ENCODE measurements at places on chromosomes 7 and 10. TPM values are rescaled to one million over a fixed set of nuclear protein-coding genes. Genes with fewer than 3 reads are reported as not detected.

GRCh38 chr10:98168147-98168546 lies 33.7 kb downstream of the R3HCC1L start:
- H3K27ac ChIP-seq = no peak overlapping the region
- no peak overlapping the region for H3K4me3 ChIP-seq
- H3K4me1 ChIP-seq = no peaks in the 10 kb centered on the region
- H3K36me3 ChIP-seq = no peaks in the 10 kb centered on the region

NUPR2 gene
- 1.7 TPM for total RNA-seq

FAM25C gene
- not detected for total RNA-seq

- no peak overlapping the region for H3K4me3 ChIP-seq
- H3K36me3 ChIP-seq = no peaks in the 10 kb centered on the region
- no peak overlapping the region for H3K27ac ChIP-seq
- no peak for DNase-seq
Measured at GRCh38 chr10:84850826-84851225, 522.4 kb downstream of the CCSER2 start.

ATRNL1 gene
- 60.2 TPM for total RNA-seq

ALOX5 gene
- total RNA-seq = 9.3 TPM

PPP1R17 gene
- 1.2 TPM for total RNA-seq

DNA sequence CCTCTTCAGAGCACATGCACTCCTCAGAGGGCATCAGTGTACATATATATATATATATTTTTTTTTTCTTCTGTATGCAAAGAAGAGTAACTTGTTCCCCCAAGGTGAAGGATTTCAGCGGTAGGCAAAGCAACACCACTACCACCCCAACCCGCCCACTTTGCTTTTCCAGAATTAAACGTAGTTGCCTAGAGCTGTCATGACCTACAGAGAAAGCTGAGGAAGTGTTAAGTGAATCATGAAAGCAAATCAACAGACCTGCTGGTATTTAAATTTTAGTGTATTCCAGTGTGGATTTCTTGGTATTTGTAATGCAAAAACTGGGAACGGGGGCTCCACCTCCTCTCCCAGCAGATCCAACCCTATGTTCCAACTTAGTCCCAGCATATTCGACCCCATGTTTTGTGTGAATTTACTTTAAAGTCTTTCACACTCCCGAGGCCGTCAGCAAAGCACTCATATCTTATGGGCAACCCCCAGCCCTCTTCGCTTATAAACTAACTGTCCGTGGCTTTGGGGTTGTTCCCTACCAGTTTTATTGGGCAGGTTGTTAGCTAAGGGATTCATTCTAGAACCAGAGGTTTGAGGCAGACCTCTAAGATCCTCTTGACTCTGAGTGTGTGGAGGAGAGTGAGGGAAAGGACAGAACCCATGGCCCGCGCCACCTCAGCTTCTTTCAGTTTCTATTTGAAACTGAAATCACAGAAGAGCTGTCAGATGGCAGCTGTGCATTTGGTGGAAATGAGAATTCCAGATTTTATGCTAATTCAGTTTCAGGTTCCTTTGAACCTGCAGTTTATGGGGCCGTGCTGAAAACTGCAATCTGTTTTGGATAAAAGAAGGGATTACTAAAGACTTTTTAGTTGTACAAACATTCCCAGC lies 450.2 kb upstream of the GALNT17 start:
- H3K4me1 ChIP-seq = peaks cover 3% of the 10 kb centered on the region
- DNase-seq = no peak
- H3K4me3 ChIP-seq = no peak overlapping the region
- no peaks in the 10 kb centered on the region for H3K36me3 ChIP-seq
- no peak overlapping the region for H3K27ac ChIP-seq
- H3K27me3 ChIP-seq = no peaks in the 10 kb centered on the region

TAS2R3 gene
- total RNA-seq = 3.6 TPM

TEX47 gene
- not detected for total RNA-seq

DNA sequence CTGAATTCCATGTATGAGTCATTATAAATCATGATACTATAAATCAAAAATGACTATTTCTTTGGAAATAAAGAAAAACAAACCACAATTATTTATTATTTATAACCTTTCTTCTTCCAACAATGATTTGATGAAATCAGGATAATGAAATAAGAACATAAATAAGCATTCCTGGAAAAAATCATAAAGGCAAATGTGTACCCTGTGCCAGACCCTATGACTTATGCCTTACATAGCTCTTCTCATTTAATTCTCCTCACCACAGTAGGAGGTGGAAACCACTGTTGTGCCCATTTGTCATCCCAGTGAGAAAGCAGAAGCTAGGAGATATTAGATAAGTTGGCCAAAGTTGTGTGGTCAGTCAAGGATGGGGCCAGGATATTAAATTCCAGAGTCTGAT lies 255.1 kb downstream of the DOCK4 start:
- no peaks in the 10 kb centered on the region for H3K27me3 ChIP-seq
- peaks cover 4% of the 10 kb centered on the region for H3K4me1 ChIP-seq
- no peaks in the 10 kb centered on the region for H3K36me3 ChIP-seq
- H3K4me3 ChIP-seq = no peak overlapping the region
- no peak for DNase-seq

- H3K27me3 ChIP-seq = no peaks in the 10 kb centered on the region
- no peak overlapping the region for H3K4me3 ChIP-seq
- H3K36me3 ChIP-seq = no peaks in the 10 kb centered on the region
- H3K4me1 ChIP-seq = no peaks in the 10 kb centered on the region
Measured at GRCh38 chr10:51168086-51168815, 94.0 kb downstream of the PRKG1 start.

DNA sequence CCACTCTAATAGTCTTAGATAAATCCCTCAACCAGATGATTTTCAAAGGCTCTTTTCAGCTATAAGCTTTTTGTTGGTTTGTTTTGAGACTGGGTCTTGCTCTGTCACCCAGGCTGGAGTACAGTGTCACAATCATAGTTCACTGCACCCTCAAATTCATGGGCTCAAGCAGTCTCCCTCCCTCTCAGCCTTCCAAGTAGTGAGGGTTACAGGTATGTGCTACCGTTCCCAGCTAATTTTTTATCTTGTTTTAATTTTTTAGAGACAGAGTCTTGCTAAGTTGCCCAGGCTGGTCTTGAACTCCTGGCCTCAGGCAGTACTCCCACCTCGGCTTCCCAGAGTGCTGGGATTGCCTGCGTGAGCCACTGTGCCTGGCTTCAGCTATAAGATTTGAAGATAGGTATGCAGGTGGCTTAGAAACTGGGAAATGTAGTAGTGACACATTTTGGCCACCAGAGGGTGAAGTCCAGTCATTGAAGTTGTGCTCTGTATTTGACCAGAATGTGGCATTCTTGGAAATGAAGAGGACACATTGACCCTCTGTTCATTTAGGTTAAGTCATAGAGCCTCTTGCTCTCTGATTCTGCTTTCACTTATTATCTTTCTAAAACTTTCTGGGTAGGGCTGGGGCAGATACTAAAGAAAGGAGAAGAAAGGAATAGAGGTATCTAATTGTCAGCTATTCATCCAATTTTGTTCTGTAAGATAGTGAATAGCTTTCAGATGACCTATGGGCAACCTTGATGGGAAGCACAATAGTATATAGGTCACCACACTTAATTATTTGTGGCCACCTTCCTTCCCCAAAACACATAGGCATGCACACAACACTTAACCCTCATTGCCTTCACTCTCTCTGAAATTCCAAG lies 36.0 kb downstream of the R3HCC1L start:
- no peak overlapping the region for H3K4me3 ChIP-seq
- DNase-seq = no peak
- no peaks in the 10 kb centered on the region for H3K27me3 ChIP-seq
- H3K27ac ChIP-seq = no peak overlapping the region
- H3K36me3 ChIP-seq = no peaks in the 10 kb centered on the region
- no peaks in the 10 kb centered on the region for H3K4me1 ChIP-seq

- DNase-seq = no peak
- no peak overlapping the region for H3K27ac ChIP-seq
- H3K4me3 ChIP-seq = no peak overlapping the region
- peaks cover 8% of the 10 kb centered on the region for H3K36me3 ChIP-seq
- H3K4me1 ChIP-seq = no peaks in the 10 kb centered on the region
Measured at GRCh38 chr7:27747589-27748368, 7.8 kb downstream of the TAX1BP1 start.

DNA sequence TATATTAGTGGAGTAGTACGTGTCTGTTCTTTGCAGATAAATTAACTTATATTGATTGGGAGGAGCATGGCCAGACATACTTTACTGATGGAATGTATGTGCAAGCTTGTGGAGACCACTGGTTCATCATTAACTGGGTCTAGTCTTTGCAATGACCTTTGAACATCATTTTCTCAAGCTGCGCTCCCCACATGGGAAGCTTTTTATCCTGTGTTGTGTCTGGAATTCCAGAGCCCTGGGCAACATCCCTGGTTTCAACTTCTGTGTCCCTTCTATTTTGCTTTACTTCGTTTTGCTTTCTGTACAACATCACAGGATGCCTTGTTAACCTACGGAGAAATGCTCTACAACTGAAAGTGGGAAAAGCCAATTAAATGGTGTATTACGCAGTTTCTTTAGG lies 38.3 kb downstream of the MACROH2A2 start:
- no peak for DNase-seq
- no peak overlapping the region for H3K4me3 ChIP-seq
- H3K27me3 ChIP-seq = no peaks in the 10 kb centered on the region

- DNase-seq = no peak
- peaks cover 7% of the 10 kb centered on the region for H3K4me1 ChIP-seq
- no peak overlapping the region for H3K27ac ChIP-seq
Measured at GRCh38 chr10:13161857-13162271, 506 bp downstream of the MCM10 start.

- H3K36me3 ChIP-seq = no peaks in the 10 kb centered on the region
- no peak for DNase-seq
- no peak overlapping the region for H3K27ac ChIP-seq
- no peaks in the 10 kb centered on the region for H3K4me1 ChIP-seq
- no peak overlapping the region for H3K4me3 ChIP-seq
Measured at GRCh38 chr10:114083040-114083439, 39.4 kb downstream of the ADRB1 start.

GRCh38 chr10:76881477-76882220 lies 756.0 kb downstream of the KCNMA1 start:
- no peak overlapping the region for H3K4me3 ChIP-seq
- DNase-seq = no peak
- no peaks in the 10 kb centered on the region for H3K36me3 ChIP-seq
- H3K4me1 ChIP-seq = peaks cover 10% of the 10 kb centered on the region
- no peak overlapping the region for H3K27ac ChIP-seq

SLC16A12 gene
- 31.2 TPM for total RNA-seq

OR13A1 gene
- not detected for total RNA-seq

DNA sequence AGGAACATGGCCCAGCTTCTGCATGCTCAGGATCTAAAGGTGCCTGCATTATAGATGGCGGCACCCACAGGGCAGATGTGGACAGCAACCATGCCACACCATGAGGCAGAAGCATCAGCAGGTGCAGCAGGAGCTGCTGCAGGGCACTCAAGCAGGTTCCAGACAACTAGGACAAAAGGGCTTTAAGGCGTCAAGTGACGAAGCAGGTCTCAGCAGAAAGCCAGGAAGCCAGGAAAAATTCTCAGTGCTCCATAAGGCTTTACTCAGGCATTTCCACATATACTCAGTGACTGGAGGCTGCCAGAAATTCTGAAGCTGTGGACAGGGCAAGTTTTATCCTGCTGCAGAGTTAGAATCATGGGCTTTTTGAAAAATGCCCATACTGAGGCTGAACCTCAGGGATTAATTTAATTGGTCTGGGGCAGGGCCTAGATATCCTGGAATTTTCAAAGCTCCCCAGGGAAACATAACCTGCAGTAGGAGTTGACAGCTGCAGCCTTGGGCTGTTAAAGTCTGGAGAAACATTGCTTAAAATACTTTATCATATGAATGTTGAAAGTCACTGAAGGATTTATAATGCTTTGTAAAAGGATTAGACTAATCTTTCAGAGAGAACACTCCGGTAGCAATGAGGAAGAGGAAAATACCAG lies 68.1 kb upstream of the RNF148 start:
- H3K27ac ChIP-seq = no peak overlapping the region
- DNase-seq = no peak
- H3K36me3 ChIP-seq = no peaks in the 10 kb centered on the region

ATE1 gene
- total RNA-seq = 43.7 TPM

- H3K27ac ChIP-seq = no peak overlapping the region
- no peaks in the 10 kb centered on the region for H3K27me3 ChIP-seq
- DNase-seq = no peak
- peaks cover 86% of the 10 kb centered on the region for H3K36me3 ChIP-seq
Measured at GRCh38 chr10:132924046-132924952, 18.1 kb downstream of the CFAP46 start.

GRCh38 chr7:41786944-41787343 lies 84.1 kb upstream of the INHBA start:
- no peak for DNase-seq
- H3K27me3 ChIP-seq = no peaks in the 10 kb centered on the region
- H3K36me3 ChIP-seq = no peaks in the 10 kb centered on the region

WDR86 gene
- total RNA-seq = 139 TPM

- H3K4me1 ChIP-seq = peaks cover 5% of the 10 kb centered on the region
- H3K4me3 ChIP-seq = no peak overlapping the region
- H3K27me3 ChIP-seq = no peaks in the 10 kb centered on the region
- peaks cover 22% of the 10 kb centered on the region for H3K36me3 ChIP-seq
Measured at GRCh38 chr7:50595491-50596102, 30.4 kb upstream of the DDC start.

DNA sequence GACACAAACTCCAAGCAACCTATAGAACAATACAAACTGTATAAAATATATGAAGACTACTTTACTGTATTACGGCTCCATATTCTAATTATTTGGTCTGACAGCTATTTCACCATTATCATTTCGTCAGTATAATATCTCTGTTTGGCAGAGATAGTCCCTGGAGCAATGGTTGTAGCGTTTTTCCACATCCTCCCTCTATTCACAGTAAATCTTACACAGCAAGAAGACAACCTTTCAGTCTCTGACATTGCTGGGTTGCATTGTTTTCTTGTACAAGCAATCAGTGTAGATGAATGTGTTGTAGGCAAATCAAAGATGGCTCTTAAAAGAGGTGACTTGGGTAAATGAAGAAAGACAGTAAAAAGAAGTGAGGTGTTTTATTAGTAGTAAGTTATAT lies 105.6 kb upstream of the PLXDC2 start:
- no peak overlapping the region for H3K27ac ChIP-seq
- no peaks in the 10 kb centered on the region for H3K27me3 ChIP-seq
- no peak for DNase-seq
- H3K4me1 ChIP-seq = peaks cover 4% of the 10 kb centered on the region
- no peak overlapping the region for H3K4me3 ChIP-seq

CEP55 gene
- total RNA-seq = 6.9 TPM

PDE6C gene
- total RNA-seq = not detected

DNA sequence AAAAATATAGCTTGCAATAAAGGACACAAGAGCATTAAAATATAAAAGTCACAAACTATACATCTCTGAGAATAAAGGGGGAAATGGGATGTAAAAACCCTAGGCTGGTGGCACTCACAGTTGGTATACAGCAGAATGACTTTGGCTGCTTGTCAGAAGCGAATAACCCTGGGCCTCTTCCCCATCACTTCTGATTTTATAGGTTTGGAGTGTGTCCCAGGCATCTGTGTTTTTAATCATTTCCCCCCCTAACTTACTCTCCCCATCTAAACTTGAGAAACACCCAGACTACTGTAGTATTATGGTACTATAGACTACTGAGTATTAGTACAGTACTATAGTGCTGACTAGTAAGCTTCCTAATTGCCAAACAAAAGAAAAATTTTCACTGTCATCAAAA lies 1.8 kb upstream of the RPA3 start:
- no peaks in the 10 kb centered on the region for H3K4me1 ChIP-seq
- no peak overlapping the region for H3K4me3 ChIP-seq
- H3K27me3 ChIP-seq = no peaks in the 10 kb centered on the region
- DNase-seq = peak; percentile 33
- H3K27ac ChIP-seq = no peak overlapping the region

Measured in spinal cord (tissue), 10 donors.